ENCODE measurements at places on chromosomes 7 and 10.

DNA sequence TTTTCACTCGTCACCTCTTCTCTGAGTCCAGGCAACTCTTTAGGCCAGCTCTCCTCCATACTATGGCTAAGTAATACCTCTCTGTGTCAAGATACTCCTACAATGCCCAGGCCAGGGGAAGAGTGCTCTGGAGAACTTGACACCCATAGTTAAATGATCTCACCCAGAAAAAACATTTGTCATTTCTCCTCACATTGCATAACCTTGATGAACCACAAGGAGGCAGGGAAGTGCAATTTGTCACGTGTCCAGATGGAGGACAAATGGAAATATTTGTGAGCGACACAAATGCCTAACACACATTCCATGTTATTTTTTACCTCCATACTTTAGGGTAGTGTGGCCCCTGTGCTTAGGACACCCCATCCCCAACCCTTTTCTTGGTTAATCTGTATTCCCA lies 78.3 kb downstream of the HTR7 start:
- no peak for DNase-seq

DNA sequence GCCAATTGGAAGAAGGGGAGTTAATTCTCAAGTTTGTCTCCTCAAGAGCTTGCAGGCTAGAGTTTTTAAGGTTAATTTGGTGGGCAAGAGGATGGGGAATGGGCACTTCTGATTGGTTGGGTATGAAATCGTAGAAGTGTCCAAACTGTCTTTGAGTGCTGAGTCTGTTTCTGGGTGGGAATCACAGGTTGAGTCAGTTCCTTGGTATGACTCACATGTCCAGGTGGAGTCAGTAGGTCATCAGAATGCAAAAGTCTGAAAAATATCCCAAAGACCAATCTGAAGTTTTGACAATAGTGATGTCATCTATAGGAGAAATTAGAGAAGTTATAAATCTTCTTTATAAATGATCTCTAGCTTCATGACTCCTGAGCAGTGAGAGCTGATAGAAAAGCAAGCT lies 1252.2 kb downstream of the REEP3 start:
- no peak for DNase-seq

DNA sequence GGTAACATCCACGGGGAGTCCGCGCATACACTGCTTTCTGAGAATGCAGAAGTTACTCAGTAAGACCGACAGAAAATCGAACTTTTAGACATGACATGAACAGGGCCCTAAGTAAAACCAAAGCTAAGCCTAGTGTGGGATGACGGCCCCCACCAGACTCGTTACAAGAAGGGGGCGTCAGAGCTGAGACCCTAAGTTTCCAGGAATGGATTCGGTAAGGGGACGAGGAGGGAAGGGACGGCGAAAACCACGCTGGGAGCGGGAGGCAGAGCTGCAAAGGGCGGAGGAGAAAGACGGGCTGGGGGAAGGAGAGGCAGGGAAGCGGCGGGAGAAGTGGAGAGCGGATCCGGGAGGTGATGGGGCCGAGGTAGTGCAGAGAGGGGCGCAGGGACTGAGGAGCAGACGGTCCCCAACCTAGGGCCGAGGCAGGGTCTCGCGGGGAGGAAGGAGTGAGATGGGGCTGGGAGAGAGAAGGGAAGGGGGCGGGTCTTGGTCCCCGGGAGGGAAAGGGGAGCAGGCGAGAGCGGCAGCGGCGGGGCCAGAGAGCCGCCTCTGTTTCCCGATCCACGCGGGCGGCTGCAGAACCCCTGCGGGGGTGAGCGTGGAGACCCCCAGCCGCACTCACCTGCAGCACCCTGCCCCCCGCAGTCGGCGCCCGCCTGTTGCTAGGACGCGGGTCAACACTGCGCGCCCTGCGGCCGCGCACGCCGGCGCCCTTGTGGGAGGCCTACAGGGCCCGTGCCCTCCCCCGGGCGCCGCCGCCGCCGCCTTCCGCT lies 513 bp downstream of the ODAD2 start:
- DNase-seq: no peak

GRCh38 chr10:51075873-51076229 lies 1.6 kb downstream of the PRKG1 start:
- no peak for DNase-seq

DNA sequence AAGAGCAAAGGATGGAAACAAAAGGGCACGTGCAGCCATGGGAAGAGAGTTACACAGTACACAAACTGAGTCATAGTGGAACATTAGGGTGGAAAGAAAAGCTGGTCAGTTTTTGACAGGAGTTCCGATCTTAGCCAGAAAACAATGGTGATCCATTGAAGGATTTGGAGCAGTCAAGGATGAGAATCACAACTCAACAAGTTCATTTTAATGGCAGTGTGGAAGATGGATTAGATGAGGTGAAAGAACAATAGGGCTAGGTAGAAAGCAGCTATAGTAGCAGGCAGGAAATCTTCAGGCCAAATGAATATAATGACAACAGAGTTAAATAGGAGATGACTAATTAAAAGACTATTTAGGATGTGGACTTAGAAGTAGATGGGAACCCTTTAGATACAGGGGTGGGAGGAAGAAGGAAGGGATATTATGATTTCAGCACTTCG lies 136.3 kb downstream of the DOCK4 start:
- DNase-seq: no peak

GRCh38 chr10:26438534-26439341 lies 597 bp downstream of the APBB1IP start:
- peak; percentile 90 for DNase-seq

DNA sequence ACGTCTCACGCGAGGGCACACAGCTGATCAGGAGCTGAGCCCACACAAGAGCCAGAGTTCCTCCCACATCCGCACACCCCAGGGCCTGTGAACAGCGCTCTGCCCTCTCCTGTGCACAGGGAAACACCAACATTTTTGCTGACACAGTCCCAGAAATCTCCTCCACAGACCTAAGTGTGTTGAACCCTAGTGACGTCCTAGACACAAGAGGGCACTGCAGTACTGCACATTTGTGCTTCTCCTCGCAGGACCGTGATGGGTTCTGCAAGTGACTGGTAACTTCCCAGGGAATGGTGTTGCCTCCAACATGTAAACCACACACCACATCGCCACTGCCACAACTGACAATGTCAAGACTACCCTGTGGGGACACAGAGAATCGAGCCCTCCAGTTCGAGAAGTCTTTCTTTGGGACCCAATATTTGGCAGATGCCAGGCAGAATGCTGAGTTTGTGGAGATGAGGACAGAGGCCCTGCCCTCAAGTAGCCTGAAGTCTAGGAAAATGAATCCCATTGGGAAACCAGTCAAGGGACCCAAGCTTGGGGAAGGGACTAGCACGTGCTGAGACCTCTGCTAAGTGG lies 170.3 kb downstream of the PAXIP1 start:
- DNase-seq: no peak

DNA sequence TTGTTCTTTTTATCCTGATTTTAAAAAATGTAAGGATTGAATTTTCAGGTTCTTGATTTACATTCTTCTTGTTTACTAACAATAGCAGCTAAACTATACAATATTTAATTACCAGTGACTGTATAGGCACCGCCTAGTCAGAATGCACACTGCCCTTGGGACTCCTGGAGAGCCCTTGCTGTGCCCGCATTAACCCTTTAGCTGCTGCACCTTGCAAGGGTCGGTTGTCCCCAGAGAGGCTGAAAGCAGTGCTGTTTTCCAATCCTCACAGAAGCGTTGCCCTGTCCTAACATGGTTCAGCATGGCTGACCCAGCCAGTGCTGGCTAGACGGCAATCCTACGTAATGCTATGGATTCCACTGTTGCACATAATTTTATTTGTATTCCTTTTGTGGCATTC lies 102.6 kb downstream of the HECW1 start:
- DNase-seq: no peak

DNA sequence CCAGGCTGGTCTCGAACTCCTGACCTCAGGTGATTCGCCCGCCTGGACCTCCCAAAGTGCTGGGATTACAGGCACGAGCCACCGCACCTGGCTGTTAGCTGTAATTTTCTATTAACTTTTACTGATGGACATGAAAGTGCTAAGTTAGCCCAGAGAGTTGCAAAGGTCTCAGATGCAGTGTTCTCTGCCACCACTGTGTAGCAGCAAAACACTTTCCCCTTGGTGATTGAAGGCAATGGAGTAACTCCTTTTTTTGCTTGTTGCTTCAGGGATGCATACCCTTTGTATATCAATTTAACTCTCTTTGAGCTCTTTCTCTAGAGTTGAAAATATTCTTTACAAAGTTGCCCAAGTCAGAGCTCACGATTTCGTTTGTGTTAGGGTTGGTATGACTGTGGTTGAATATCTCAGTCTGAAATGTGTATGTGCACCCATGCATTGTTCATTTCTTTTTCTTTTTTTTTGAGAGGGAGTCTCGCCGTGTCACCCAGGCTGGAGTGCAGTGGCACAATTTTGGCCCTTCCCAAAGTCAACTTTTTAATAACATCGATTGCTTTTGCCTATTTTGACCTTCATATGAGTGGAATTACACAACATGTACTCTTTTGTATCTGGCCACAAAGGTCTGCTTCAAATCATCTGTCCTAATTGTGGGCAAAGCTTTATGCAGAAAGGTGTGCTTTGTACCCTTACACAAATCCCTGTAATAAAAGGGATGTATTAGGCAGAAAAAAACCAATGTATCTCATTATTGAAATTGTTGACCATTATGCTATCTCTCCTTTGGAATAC lies 52.6 kb downstream of the GTF2I start:
- DNase-seq: no peak

DNA sequence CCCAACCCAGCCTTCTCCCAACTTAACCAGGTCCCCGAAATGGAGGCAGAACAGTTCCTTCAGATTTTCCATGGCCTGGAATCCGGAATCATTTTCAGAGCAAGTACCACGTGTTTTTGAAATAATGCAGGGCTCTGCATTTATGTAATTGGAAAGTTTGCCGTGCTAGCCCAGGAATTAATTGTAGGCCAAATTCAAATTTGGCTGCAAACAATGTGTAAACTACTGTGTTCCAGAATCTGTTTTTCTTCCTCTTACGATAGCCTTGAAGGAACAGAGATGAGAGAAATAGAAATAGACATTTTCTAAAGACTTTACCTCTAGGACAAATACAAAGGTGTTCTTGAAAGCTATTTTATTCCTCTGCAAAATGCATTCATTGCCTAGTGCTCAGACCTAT lies 77.4 kb downstream of the FAM107B start:
- no peak for DNase-seq

DNA sequence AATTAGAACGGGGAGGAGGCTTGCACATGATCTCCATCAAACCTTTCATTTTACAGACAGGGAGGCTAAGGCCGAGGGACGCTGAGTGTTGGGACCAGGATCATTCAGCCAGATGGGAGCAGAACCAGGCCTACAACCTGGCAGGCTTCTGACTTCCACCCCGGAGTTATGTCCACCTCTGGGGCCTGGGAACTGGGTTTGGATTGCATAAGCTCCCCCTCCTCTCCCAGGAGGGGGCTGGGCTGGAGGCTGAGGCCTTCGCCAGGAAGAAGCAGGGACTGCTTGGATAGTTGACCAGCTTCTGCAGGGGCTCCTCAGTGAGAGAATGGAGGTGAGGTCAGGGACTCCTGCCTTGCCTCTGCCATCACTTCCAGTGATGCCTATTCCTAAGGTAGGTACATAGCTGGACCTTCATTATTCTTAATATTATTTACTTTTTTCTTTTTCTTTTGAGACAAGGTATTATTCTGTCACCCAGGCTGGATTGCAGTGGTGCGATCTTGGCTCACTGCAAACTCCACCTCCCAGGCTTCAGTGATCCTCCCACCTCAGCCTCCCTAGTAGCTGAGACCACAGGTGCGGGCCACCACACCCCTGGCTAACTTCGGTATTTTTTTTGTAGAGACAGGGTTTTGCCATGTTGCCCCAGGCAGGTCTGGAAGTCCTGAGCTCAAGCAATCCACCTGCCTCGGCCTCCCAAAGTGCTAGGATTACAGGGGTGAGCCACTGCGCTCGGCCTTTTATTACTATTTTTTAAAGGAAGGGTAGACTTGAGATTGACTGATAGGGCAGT lies 1.3 kb downstream of the SNX10 start:
- no peak for DNase-seq

- no peak for DNase-seq
These were observed 83.3 kb downstream of the FAM107B start for GRCh38 chr10:14691359-14691758.

DNA sequence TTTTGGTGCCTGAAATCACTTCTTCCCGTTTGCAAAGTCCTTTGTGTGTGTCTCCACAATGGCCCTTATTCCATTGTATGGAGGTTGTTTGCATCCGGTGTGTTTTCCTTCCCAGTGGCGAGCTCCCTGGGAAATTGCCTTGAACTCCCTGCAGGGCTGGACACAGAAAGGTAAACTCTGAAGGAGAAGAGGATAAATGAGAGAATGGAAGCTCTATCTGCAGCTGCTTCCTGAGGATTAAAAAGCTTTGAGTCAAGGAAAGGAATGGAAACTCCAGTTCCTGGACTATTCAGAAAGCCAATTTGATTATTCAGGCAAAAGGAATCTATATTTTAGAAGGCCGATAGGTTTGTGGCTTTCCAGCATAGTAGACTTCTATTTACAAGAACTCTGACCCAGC lies 4.4 kb upstream of the GRK5 start:
- no peak for DNase-seq

GRCh38 chr10:47027784-47028260 lies 116.6 kb downstream of the PTPN20 start:
- DNase-seq: no peak

- no peak for DNase-seq
These were observed 187.6 kb upstream of the STK17A start for GRCh38 chr7:43395351-43395750.

DNA sequence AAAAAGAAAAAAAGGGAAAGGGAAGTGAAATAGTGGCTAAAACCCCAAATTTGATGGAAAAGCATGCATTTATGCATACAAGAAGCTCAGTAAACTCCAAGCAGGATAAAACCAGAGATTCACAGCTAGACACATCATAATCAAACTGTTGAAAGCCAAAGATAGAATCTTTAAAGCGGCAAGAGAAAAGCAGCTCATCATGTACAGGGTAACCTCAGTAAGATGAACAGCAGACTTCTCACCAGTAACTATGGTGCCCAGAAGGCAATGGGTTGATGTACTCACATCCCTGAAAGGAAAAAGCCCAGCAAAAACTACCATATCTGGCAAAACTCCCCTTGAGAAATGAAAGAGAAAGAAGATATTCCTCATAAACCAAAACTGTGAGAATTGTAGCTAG lies 60.4 kb downstream of the TPST1 start:
- no peak for DNase-seq

GRCh38 chr7:6691609-6692106 lies 15.1 kb downstream of the ZNF12 start:
- no peak for DNase-seq

DNA sequence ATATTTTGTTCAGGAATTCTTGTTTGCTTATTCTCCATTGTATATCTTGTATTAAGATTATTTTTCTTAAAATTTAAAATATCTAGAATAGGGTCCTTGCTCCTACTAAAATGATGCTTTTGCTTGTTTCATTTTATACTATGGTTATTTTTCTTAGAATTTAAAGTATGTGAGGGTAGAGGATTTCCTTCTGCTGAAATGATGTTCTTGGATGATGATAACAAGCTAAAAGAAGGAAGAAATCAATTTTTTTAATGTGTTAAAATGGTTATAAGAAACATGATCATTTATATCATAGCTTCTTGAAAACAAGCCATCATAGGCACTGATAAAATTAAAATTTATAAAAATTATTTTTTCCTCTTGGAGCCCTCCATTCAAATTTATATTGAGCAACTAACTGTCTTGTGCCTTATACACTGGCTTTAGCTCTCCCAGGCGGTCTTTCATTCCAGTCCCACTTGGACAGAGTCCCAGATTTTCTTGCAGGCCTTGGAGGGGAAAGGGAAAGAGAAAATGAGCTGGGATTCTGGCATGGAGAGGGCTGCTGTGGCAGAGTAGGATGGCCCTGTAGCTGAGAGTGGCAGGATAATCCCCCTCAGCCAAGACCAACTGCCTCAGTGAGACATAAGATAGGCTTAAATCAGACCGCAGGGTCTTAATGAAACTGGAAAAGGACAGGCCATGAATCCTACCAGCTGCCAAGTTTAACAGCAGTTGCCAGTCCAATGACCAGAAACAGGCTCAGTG lies 60.2 kb downstream of the DNAJB9 start:
- no peak for DNase-seq

Data from cardiac septum (tissue), 1 donor.